ENCODE measurements at places on chromosomes 4 and X.

DNA sequence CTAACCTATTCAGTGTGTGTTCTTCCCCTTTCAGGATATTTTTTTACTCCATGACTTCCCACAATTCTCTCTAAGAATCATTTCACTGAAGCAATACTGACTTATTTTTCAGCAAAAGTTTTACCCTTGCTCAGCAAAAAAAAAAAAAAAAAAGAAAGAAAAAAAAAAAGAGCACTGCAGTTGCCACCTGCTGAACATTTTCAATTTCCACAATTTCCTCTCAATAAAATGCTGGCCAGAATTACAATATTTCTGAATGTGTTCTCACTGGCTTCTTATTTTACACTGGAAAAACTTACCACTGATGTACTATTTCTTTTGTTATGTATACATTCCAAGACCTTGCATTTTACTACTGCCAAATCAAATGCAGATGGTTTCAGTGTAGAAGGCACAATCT is 210.4 kb downstream of the PAPSS1 start:
- no peak for DNase-seq

DNA sequence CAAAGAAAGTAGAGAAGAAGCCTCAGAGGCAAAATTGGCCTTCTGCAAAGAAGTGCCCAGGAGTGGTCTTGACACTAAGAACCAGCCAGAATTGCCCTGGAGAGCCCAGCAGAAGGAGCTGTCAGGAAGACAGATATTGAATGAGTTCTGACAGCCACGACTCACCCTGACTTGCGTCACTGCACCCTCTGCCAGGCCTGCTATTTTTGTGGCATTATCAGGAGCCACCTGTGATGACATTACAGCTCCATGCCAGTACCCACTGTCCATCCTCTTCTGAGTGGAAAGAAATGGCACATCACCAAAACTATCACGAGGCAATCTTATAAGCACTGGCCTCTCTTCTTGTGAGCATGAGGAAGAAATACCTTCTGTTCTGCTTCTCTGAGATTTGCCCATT is 67.7 kb downstream of the SMIM20 start:
- no peak for DNase-seq

GRCh38 chrX:40272776-40273175 is 175.0 kb upstream of the BCOR start:
- DNase-seq = no peak

DNA sequence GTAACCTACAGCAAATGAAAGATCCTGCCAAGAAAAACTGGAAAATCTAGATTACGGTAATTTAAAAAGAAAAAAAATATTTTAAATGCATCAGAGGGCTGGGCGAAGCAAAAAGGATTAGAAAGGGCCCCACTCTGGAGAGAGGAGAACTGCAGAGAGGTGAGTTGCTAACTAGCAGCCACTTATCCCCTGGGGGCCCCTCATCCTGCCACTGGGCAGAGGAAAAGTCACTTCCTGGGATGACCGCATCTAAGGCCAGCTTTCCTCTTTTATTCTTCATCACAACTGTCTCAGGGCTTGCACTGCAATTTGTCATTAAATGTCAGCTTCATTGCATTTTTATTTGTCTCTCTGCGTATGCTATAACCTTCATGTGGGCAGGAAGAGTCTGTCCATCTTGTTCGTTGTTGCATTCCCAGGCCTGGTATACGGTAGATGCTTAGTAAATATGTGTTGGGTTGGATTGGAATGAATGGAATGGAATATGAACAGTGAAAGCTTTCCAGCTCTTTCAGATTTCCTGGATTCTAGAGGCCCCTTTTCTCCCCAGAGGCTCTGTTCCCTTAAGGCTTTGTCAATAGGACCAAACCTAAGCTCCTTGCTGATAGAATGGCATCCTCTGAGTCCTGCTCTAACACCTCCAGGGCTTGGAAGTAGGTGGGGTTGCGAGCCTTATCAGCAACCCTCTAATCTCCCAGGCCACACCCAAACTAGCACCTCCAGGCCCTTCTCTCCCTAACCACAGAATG is 58.9 kb downstream of the TLR10 start:
- DNase-seq = no peak

DNA sequence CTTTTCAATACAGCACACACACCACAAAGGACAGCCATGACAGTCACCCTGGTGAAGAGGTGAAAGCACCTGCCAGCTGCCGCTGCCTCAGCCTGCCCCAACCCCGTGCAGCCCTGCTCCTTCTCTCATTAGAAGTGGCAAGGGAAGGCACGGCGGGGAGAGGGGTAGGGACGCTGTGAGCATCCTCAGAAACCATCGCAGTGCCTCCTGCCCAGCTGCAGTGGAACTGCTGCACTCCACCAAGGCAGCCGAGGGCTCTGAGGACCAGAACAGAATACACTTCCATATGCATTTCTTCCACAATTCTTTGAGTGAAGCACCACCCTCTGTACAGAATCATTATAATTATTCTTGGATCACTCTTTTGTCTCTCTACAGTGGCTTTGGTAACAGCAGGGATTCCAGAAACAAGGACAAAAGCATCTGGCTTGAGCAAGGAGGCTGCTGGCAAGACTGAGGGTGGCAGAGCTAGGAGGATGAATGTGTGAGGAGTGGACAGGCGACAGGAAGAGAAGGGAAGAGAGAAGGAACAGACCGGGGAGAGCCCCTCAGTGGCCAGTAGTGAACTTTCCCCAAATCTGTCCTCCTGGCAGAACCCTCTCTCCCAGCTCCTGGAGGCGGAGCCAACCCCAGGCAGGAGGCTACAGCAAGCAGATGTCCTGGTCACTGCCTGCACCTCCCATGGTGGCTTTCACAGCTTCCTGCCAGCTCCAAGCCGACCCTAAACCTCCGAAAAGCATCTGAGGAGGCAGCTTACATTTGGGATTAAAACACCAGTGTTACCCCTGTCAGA is 73.2 kb downstream of the MTNR1A start:
- no peak for DNase-seq

GRCh38 chr4:8410641-8411271 is 29.8 kb downstream of the ACOX3 start:
- DNase-seq = no peak

DNA sequence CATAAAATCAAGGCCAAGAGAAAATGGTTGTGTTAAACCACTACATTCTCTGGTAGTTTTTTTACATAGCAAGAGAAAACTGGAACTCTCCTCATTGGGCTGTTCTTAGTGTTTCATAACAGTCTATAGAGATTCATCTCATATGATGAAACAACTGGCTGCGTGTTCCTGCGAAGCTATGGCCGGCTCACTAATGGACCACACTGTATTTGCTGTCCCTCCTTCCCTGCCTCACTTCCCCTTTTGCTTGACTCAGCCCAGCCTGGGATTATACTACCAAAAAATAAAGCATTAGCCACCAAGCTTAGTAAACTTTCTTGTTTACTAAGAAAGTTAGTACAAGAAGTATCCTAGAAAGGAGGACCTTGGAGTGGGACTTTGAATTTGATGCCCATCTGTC is 31.6 kb upstream of the LSM6 start:
- DNase-seq = no peak

DNA sequence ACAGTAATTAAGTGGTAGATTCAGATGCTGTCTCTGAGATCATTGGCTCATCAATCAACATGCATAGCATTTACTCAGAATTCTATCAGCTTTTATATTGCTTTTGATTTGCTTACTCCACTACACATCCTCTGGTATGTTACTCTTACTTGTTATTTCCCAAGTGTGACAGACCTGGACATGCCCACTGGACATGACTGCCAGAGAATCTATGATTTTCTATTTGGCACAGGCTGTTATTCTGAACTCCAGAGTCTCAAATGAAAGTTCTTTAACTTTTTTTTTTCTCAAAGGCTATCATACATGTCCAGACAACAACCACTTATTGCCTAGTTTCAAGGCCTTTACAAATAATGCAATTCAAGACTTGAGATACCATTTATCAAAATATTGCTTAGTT is 116.1 kb upstream of the ARHGAP24 start:
- DNase-seq = no peak

- no peak for DNase-seq
Observed at GRCh38 chr4:37827030-37827685, 672 bp downstream of the PGM2 start.

- no peak for DNase-seq
Observed at GRCh38 chr4:176002007-176002613, 63.5 kb upstream of the WDR17 start.

DNA sequence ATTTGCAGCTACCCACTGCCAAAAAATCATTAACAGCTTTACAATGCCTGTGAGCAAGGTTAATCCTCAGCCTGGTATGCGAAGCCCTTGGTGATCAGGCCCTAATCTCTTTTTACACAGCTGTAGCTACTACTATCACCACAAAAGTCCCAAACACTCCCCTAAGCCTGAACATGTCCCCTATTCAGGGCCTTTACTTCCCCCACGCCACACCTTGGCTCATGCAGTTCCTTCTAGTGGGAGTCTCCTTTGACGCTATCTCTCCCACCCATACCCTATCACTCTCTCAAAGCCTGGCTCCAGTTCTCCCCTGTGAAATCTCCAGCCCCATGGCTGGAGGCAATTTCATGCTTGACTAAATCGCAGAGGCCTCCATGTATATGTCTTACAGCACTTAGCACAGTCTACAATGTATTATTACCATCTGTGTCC is 90.6 kb upstream of the CBR4 start:
- no peak for DNase-seq

GRCh38 chrX:12911122-12911470 is 4.7 kb downstream of the TLR8 start:
- no peak for DNase-seq

DNA sequence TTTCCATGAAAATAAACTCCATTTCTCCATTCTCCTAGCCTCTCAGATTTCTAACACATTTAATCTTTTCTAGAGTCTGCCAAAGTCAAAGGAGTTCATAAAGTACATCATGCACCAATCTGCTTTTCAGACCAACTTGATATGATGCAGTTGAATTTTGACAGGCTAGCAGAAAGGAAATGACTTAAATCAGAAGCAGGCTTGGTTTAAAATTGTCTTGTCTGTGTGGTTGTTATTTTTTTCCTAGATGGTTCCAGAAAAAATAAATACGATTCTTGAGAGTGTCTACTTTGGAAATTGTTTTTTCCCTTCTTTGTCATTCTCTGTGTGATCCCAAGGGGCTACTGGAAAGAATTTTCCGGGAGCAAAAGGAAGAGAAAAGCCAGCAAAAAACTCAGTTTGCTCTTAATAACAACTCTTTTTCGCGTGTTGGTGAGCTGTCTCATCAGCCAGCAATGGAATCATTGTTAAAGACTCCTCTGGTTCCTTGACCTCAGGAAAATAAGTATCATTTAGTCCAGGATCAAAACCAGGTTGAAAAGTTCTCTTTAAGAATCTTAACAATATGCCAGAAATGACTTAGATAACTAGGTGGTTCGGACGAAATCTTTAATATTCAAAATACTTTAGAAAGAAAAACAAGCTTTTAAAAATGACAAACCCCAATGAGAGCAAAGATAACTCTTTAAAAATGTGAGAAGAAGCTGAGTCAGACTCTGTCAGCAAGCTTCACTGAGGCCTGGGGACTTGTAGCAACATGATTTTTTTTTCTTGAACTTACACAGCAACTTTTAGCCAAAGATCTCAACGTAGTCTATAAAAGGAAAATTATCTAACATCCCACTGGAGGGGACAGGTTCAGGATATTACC is 49.7 kb upstream of the GAB1 start:
- no peak for DNase-seq

GRCh38 chrX:39308126-39308525 is 506.9 kb downstream of the MID1IP1 start:
- DNase-seq = no peak

- DNase-seq = no peak
Observed at GRCh38 chr4:89847571-89848325, 10.8 kb upstream of the SNCA start.

GRCh38 chr4:184534511-184535391 is 60.4 kb upstream of the IRF2 start:
- no peak for DNase-seq

GRCh38 chr4:78409612-78410202 is 141.9 kb upstream of the ANXA3 start:
- DNase-seq = no peak

DNA sequence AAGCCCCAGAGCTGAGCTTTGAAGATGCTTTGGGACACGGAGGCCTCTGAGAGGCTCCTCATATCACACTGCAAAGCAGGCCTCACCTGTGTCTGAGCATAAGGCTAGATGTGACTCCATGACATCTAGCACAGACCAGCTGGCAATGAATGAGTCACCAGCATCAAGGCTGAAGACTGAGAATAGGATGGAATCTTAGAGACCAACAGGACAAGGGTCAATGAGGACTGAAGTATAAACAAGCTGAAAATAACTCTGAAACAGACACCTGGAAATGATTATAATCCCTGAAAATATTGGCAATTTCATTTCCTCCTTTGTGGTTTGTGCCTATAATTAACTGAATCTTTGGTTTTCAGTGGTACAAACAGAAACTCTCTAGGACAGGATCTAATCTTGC is 87.1 kb upstream of the PRPS1 start:
- DNase-seq = no peak

GRCh38 chrX:5236096-5236495 is 992.6 kb downstream of the NLGN4X start:
- no peak for DNase-seq

DNA sequence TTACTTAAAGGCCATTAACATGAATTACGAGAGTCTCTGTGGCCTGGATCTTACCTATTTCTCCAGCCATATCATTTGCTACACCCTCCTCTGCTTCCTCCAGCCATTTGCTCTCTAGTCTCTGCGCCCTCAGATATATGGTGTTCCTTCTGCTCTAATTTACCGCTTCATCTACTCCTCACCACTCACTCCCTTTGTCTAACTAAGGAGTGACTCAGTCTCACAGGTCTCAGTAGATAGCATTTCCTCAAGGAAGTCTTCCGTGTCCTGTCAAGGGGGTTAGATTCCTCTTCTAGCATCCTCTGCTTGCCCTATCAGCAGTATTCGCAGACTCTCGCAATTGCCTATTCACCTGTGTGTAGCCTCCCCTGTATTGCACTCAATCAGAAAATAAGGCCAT is 892.1 kb upstream of the INTU start:
- DNase-seq = no peak

GRCh38 chrX:49726966-49727365 is 31.2 kb upstream of the PAGE1 start:
- DNase-seq = no peak

DNA sequence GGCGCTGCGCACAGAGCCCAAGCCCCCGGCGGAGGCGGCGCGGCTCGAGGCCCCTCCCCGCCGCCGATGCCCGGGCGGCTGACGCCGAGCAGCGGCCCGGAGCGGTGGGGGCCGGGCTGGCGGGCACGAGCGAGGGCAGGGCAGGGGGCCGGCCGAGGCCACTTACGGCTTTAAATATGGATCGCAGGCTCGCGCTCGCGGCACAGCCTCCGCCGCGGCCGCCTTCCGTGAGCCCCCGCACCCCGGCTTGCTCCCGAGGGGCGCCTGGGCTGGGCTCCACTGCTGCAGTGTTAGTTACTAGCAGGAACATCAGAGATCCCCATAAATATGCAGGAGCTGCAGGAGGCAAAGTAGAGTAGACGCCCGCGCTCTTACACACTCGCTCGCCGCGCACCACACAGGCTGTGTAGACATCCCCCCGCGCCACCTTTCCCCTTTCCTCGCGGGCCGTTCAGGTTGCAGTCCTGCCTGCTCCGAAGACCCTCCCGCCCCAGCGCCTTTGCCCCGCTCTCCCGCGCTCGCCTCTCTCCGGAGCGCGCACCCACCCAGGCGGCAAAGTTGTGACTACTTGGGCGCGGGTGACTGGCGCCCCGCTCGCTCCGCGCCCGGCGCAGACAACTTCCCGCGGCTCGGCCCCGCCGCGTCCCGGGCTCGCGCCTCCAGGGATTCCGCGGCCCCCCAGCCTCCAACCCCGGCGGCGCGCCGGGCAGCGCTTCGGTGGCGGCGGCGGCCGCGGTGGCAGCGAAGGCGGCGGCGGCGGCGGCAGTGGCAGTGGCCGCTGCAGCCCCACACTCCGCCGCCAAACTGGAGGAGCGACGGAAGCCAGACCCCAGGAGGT is 152.0 kb upstream of the SLC4A4 start:
- DNase-seq = no peak
